ENCODE measurements at places on chromosomes 2 and 18.

DNA sequence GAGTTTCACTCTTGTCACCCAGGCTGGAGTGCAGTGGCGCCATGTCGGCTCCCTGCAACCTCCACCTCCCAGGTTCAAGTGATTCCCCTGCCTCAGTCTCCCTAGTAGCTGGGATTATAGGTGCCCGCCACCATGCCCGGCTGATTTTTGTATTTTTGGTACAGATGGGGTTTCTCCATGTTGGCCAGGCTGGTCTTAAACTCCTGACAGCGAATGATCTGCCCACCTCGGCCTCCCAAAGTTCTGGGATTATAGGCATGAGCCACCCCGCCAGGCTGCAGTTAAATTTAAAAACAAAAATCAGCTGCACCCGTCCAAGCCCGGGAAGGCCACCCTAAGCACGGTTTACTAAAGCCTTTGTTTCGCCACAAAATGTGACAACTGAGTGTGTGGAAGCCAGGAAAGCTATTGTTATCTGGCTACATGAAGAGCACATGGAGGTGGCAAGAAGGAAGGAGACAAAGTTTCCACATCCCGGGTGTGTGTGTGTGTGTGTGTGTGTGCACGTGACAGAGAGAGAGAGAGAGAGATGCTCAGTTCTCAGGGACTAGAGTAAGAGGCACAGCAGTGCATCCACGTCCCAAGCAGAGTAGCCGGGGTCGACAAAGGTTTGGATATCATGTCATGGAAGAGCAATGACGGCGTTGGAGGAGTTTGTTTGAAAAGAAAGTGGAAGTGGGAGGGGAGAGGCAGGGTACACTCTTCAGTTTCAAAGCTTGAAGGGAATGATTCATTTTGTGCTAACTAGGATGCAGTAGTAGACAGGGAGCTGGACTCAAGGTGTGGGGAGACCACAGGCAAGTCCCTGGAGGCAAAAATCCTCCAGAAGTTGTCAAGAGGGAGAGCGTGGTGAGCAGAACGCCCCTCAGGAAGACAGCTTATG, 20.1 kb downstream of the INPP5D start:
- DNase-seq: no peak

- no peak for DNase-seq
Observed at GRCh38 chr2:160194946-160195345, 5.1 kb downstream of the ITGB6 start.

DNA sequence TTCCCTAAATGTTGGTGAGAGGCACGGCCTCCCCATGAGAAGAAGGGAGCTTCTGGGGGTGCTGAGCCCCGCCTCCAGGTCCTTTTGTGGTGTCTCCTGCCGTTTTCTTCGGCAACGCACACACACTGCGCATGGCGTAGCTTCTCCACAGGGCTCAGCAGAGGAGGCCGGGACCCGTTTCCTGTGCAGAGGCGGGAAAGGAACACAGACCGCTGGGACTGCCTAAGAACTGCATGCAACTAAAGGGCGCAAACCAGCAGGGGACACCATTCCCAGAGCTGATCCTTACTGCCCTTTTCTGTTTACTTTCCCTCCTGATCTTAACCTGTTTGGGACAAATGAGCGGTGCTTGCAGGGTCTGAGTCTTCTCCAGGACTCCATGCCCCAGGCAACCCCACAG, 90.3 kb upstream of the CAPN13 start:
- DNase-seq: no peak

- DNase-seq: no peak
Observed at GRCh38 chr2:199896617-199897016, 14.5 kb upstream of the C2orf69 start.

DNA sequence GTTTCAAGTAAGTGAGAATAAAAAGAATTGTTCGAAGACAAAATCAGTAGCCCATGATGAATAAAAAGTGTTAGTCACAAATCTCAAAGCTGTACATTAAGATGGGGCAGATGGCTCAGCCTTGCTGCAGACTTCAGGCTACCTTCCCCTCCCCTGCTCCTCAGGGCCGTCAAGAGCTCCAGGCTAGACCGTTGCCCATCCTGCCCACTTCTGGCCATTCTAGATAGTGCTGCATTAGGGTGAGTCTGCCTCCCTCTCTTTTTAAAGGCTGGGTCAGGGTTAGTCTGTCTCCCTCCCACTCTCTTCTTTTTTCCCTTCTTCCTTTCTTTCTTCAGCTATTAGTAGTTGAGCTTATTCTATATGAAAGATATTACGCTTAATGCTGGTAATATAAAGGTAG, 86.0 kb downstream of the MAPRE2 start:
- DNase-seq: no peak

- DNase-seq: no peak
Observed at GRCh38 chr2:86392873-86393518, 48.2 kb upstream of the KDM3A start.

- peak; percentile 72 for DNase-seq
Observed at GRCh38 chr2:201257956-201258665, 2.2 kb upstream of the CASP8 start.

DNA sequence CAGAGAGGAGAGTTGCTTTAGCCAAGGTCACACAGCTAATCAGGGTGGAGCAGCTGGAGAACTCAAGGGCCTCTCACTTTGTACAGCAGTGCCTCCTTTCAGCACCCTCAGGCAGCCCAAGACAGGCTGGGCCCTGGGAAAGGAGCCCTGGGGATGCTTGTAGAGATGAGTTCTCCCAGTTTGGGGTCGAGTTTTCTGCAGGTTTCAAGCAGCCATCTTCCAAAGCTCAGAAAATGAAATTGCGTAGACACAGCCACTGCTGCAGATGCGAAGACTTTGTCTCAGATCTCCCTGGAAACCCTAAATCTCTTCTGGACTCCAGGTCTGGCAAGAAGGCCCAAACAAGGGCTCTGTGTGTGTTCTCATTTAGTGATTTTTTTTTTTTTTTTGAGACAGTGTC, 22.5 kb downstream of the THNSL2 start:
- no peak for DNase-seq

GRCh38 chr18:53101536-53102105, 761.6 kb downstream of the DCC start:
- DNase-seq: no peak

DNA sequence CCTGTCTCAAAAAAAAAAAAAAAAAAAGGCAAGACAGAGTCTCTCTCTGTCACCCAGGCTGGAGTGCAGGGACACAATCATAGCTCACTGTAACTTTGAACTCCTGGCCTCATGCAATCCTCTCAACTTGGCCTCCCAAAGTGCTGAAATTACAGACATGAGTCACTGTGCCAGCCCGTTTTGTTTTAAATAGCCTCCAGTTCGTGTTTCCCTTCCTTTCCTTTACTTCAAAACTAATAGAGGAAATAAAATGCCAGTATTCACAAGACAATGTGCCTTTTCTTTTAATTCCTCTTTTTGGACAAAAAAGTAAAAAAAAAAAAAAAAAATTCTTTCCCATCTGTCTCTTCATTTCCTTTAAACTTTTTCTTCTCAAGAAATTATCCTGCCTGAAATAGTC, 54.5 kb upstream of the ACMSD start:
- DNase-seq: no peak

- no peak for DNase-seq
Observed at GRCh38 chr2:172230889-172231401, 128.2 kb upstream of the DLX2 start.

DNA sequence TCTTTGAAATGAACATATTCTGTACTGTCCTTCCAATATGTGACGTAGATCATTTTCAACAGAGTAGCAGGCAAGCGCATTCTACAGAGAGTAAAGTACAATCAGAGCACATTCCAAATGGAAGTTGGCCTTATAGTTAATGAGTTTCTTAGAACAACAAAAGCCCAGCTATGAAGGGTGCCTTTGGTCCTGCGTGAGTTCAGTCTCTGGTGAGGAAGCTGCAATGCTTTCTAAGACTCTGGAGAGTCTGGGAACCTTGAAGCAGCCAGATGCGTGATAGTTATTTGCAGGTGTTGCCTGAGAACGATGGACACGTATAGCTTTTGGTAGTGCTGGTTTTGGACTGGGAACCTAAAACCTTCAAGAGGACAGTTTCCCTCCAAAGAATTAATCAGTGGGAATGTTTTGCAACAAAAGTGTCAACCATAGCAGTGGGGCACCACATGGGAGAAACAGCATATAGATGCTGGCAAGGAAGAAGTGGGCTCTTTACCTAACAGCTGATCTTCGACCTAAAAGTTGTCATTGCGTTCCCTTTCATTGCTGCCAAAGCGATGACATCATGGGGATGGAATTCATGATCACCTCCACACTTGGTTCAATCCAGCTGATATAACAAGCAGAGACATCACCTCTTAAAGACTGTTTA, 9.3 kb upstream of the SNORC start:
- no peak for DNase-seq

DNA sequence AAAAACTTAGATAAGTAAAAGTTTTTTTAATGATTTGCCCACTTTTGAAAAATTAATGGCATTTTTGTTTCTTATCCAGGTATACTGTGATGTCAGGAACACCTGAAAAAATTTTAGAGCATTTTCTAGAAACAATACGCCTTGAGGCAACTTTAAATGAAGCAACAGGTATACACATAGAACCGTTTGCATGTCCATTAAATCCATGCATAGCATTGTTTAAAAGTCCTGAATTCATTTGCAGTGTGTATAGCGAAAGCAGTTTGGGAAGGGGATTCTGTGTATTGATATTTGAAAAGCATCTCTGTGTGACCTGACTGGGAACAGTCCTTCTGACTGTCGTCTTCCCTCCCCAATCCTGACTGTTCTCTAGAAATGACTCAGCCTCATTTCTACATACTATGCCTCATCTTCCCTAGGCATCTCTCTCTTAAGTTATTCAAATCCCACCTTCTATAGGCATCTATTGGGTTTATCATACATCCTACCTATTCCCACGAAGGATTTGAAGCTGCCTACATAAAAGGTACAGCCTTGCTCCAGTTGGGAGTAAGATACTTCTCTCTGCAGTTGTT, 79.2 kb upstream of the MAP3K20 start:
- DNase-seq: no peak

GRCh38 chr18:74230922-74231714, 60.6 kb downstream of the CYB5A start:
- no peak for DNase-seq

GRCh38 chr18:57585855-57586250, 649 bp downstream of the FECH start:
- DNase-seq: no peak

DNA sequence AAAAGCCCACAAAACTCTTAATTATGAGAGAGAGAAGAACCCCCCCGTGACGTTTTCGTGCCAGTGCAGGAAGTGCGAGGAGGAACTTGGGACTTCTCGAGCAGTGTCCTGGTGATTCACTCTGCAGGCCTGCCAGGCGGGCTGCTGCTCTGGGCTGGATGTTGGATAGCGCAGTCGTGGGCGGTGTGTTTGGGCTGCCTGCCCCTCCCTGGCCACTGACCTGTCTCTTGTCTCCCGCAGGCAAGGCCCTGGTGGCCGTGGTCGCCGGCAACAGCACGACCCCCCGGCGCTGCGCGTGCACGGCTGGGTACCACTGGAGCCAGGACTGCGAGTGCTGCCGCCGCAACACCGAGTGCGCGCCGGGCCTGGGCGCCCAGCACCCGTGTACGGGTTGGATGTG, 29.0 kb downstream of the TNFRSF11A start:
- no peak for DNase-seq

- no peak for DNase-seq
Observed at GRCh38 chr2:159124441-159124911, 156.0 kb downstream of the TANC1 start.

DNA sequence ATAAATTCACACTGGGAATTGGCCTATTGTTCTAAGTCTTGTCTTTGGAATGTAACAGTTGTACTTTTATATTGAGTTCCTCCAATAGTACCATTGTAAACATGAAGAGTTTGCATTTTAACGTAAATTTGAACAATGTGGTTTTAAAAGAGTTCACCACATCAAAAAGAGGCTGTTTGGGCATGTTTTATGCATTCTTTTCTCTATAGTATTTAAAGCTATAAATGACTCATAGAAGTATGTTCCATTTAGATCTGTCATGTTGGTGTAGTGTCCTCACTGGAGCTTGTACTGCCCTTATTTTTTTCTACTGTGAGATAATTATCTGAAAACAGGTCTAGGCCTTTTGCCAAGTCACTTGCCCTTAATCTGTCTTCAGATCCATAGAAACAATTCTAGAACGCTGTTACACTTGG, 141.9 kb downstream of the RHBDD1 start:
- DNase-seq: no peak

DNA sequence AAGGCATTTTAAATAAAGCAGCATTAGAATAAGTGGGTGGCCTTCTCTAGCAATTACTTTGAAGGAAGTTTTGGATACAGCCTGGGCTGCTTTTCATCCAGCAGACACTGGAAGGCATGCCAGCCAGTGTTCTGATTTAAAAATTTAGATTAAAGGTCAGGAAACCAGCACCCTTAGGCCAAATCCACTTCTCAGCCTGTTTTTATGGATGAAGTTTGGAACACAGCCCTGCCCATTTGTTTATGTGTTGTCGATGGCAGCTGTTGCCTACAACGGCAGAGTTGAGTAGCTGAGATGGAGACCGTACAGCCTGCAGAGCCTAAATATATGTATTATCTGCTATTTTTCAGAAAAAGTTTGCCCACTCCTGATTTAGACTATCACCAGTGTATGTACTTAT, 313.6 kb upstream of the ACVR2A start:
- DNase-seq: no peak

- DNase-seq: no peak
Observed at GRCh38 chr2:235914756-235915155, 253.4 kb downstream of the GBX2 start.

- DNase-seq: no peak
Observed at GRCh38 chr2:64848363-64848762, 140.8 kb upstream of the SLC1A4 start.

GRCh38 chr2:61405813-61406212, 65.1 kb downstream of the USP34 start:
- DNase-seq: no peak

DNA sequence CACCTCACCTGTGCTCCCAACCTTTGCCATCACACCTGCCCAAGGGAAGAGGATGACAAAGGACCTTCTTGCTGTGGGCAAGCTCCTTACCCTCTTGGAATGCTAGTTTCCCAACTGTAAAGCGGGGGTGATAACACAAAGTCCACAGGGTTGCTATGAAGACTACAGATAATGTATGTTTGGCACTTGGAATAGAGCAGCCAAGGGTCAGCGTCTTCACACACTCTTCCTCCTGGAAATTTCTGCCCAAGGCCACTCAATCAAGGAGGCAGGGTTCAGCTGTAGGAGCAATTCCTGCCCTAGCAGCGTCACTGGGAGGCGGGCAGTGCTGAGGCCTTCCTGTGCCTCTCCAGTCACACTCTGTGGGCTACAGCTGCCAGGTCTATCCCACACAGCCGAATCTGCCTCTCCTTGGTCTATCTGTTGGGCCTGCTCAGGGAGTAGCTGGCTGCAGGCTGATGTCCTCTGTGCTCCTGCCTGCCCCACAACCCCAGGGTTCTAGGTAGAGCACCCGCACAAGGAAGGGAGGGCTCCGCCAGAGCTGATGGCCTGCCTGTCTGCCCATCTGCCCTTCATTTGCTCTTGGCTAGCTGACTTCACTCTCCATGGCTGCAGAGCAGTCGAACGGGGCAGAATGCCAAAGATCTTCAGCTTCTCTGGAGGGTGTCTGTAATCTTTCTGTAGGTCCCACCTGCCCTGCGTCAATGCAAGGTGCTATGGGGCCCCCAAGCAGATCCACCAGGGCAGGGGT, 91.9 kb downstream of the MRO start:
- DNase-seq: no peak

All from T-helper 17 cell (primary cell).